ENCODE measurements at places on chromosomes 11 and 22.
A peak's percentile ranks its signal among the peaks of the same experiment; 100 is the strongest.

DNA sequence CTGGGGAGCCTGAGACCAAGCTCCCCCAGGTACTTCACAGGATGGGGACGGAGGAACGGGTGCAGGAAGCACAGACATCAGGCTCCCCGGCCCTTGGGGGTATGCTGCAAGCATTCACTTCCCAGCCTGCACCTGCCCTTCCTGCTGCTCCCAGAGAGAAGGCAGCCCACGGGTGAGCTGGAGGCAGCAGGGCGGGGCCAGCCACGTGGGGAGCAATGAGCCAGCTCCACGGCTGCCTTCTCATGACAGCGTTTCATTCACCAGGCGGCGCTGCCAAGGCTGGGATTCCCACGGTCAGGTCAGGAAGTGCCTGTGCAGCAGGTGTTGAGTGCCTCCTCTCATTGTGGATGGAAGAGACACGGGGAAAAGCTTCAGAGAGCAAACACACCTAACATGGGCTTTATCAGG lies 14.5 kb upstream of the PHLDA2 start:
- no peak for DNase-seq

DNA sequence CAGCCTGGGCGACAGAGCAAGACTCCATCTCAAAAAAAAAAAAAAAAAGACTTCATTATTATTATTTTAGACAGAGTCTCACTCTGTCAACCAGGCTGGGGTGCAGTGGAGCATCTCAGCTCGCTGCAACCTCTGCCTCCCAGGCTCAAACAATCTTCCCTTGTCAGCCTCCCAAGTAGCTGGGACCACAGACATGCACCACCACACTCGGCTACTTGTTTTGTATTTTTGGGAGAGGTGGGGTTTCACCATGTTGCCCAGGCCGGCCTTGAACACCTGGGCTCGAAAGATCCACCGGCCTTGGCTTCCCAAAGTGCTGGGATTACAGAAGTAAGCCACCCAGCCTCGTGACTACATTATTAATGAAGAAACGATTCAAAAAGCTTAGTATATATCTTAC lies 5.3 kb upstream of the TYMP start:
- DNase-seq = no peak

GRCh38 chr11:10622957-10623791 lies 54.7 kb upstream of the LYVE1 start:
- DNase-seq = no peak

DNA sequence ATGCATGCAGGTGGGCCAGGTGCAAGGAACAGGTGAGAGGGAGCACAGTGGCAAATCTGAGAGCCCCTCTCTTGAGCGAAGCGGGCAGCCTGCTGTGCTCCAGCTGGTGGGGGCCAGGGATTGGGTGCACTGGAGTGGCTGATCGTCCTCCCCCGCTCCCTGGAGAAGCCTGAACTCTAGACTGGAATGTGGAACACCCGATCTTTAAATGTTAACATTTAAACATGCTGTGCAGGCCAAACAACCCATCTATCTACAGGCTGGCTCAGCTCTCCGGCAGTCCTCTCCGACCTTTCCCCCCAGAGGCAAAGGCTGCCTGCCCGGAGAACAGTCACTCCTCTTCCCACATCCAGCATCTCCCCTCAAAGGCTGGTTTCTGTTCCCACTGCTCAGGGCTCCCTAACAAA lies 5.1 kb downstream of the MRGPRF start:
- no peak for DNase-seq

- DNase-seq = no peak
Measured at GRCh38 chr11:19786644-19787043, 74.0 kb downstream of the NAV2 start.

GRCh38 chr22:47460861-47461260 lies 698.4 kb downstream of the TBC1D22A start:
- no peak for DNase-seq

DNA sequence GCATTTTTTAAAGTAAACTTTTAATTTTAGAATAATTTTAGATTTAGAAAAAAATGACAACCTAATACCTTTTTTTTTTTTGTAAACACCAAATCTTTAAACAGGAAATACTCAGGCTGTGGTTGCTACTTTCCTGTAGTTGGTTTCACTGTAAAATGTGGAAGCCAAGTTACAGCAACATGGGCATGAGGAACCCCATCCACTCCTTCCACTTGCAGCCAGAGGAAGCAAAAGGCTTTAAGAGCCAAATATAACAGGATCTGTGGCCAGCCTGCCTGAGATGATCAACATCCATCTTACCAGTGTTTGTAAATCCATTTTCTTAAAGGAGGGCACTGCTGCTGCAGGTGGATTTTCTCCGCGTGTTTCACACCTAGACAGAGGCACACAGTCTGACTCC lies 66.2 kb downstream of the TNRC6B start:
- DNase-seq = peak; percentile 13

- no peak for DNase-seq
Measured at GRCh38 chr11:32044158-32044863, 46.6 kb upstream of the RCN1 start.

DNA sequence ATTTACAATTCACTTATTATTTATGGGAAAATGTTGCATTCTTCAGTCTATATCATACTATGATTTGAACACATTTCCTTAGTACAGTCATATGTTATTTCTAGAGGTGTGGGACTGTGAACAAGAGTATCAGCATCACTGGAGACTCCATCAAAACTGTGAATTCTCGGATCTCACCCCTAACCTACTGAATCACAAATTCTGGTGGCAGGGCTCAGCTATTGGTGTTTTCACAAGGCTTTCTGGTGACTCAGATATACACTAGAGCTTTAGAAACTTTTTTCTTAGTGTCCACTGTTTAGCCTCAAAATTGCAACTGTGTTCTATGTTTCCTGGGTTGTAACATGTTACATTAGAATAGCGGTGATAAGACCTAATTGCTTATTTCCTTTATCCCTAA lies 352.9 kb upstream of the DDI1 start:
- no peak for DNase-seq

GRCh38 chr11:112348480-112349029 lies 87.9 kb upstream of the PLET1 start:
- no peak for DNase-seq

DNA sequence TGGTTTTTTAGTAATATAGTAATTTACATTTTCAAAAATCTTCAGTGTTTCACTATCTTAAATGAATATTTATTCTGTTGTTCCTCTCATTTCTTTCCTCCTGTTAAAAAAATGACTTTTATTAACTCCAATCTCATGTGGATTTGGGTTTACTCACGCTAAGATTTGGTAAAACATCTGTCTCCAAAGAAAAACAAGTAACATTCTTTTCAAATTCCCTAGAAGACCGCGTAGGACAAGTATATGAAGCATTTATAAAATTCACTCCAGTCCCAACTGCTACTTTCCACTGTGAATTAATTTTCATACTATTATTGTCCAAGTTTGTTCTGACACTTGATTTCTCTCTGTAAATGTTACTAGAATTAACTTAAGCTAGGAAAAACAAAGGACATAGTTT lies 26.2 kb downstream of the SBF2 start:
- no peak for DNase-seq

DNA sequence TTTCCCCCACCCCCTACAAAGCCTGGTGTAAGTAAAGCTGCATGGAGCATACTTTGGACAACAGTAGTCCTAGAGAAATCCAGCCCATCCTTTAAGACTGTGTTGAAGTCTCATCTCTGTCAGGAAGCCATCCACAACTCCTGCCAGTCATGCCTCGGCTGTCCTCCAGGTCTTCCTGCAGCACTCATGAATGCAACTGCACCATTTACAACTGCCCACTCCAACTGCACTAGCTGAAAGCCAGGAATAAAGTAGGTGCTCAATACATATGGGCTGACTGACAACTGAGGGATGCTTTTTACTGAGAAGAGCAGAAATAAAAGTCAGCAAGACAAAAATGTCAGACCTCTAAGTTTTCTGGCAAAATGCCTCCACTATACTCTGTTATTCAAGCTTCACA lies 27.4 kb downstream of the IL18BP start:
- DNase-seq = no peak

GRCh38 chr11:113789675-113790320 lies 10.2 kb downstream of the CLDN25 start:
- no peak for DNase-seq

DNA sequence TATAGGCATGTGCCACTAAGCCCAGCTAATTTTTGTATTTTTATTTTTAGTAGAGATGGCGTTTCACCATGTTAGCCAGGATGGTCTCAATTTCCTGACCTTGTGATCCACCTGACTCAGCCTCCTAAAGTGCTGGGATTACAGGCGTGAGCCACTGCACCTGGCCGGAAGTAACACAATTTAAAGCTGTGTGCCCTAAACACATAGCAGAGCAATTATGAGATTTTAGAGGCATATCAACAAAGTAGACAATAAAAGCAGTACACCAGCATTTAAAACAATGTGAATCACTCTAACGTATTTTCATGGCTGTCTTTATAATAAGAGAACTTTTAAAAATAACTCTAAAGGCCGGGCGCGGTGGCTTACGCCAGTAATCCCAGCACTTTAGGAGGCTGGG lies 42.4 kb downstream of the PRR14L start:
- DNase-seq = no peak

DNA sequence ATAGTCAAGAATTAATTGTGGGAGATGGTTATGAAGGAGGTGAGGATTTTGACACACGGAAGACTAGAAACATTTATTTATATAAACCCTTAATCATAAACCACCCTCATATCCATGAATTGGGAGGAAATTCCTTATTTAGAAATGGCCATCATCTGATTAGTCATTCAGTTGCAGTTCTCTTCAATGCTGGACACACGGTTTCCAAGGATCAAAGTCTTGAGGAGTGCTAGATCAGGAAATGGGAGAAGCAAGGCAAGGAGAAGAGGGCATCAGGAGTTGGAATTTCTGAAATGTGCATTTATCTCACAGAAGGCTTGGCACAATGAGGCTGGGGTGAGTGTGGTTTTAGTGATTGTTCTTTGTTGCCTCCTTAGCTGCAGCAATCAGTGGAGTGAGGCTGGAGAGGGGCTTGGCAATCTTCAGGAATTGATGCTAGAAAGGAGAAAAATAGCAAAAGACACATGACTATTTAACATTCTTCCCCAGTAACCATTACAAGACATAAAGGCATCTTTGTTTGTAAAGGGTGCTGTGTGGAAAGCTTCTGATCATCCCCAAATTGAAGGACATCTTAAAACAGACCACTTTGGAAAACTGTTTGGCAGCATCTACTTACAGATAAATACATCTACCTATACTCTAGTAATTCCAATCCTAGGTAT lies 21.6 kb upstream of the GDPD4 start:
- DNase-seq = no peak

DNA sequence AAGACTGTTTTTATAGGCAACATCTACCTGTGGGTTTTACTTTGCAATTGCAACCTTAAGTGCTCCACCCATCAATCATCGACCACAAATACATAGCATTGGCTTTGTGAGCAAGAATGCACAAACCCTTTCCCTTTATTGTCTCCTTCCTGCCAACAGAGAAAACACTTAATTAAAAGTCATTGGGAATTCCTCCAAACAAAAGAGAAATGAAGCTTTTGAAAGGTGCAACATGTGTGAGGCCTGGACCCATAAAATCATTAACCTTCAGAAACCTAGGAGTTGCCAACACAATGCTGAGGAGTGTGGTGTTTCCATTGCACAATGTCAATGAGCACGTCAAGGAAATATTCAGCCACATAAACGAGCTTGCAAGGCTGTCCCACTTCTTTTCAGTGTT lies 223.2 kb downstream of the BLID start:
- DNase-seq = no peak

DNA sequence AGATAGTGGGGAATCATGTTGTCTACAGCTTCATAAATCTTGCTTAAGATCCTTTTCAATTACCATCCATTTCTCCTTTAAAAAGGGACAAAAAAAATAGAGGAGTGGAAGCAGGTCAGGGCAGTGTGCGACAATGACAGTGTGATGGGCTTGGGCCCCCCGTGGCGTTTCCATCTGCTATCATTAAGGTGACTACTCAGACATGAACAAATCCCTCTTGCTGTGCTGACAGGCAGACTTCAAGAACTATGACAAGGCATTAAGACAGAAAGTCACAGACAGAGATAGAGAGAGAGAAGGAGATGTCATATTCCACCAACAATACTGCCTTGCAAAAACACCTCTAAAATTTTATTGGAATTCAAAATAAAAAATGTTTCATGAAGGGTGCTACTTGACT lies 263.2 kb downstream of the DCDC1 start:
- DNase-seq = no peak

DNA sequence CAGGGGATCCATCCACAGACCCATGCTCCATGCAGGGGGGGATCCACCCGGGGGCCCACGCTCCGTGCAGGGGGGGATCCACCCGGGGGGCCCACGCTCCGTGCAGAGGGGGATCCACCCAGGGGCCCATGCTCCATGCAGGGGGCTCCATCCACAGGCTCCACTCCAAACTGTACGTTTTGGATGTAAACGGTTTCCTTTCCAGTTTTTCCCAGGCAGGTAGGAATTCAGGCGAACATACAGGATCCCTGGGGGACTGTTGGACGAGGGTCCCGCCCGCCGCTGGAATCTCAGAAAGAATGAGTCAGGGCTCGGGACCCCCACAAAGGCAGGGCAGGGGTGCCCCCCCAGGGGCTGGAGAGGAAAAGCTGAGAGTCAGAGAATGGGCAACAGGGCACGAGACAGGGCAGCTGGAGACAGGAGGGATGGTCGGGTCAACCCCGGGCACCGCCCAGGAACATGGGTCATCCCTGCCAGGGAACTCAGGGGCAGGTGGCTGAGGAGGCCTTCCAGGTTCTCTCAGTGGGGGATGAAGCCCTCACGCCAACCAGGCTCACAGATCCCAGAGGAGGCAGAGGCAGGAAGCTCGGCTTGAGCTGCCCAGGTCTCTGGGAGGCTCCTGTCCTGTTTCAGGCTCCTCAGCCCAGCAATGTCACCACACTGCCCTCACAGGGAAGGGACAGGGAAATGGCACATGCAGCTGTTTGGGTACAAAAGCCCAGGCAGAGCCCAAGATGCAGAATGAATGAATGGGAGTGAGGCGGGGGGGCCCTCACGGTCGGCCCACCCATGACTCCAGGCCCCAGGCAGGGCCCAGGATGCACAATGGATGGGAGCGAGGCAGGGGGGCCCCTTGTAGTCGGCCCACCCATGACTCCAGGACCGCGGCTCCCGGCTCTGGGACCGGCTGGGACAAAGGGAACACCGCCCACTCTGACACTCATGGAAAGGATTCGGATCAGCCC lies 200.2 kb downstream of the BRD1 start:
- no peak for DNase-seq

DNA sequence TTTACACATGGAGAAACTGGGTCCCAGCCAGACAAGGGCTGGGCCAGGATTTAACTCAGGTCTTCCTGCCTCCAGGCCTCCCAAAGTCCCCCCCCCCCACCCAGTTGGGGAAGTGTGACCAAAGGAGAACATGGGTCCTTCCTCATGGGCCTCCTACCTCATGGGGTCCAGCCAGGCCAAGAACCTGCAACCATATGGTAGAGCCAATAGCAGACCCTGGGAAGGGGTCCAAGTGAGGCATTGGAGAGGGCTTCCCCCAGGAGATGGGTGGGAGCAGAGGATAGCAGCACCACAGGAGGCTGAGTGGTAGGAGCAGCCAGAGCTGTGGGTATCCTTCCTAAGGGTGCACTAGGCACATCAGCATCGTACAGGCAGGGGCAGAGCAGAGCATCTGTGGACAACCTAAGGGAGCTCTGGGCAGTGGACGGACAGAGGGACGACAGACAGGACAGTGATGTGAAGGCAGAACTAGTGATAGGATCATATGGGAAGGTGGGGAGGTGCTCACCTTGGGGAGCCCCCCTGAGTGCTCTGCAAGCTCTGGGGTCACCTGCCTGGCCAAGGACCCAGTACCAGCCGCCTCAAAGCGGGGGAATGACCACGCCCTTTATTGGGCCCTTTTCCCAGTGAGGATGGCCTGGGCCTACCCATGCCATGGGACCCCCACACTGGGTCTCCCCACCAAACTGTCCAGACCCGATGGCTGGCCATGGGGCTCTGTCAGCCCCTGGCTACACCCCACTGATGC lies 4.5 kb downstream of the ARVCF start:
- no peak for DNase-seq

- DNase-seq = no peak
Measured at GRCh38 chr22:19501897-19502447, 22.2 kb downstream of the CLDN5 start.
